ENCODE measurements at places on chromosomes 3 and 15.

DNA sequence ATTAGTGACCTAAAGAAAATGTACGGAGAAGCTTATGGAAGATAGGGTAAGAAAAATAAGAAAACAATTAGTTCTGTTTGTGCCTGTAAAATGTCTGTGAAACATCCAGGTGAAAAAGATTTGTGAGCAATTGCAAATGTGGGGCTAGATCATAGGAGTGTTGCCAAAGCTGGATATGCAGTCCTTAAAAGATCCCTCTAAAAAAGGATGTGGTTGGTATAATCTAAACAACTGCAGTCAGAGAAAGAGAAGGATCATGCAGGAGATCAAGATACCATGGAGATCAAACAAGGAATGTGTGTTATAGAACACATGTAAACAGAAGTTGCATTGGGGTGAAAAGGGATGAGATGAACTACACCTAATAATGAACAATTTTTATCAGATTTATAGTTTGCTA lies 116.8 kb downstream of the ALCAM start:
- no peak for DNase-seq

GRCh38 chr3:108887777-108888176 lies 65.2 kb downstream of the TRAT1 start:
- no peak for DNase-seq

- peak; percentile 66 for DNase-seq
Measured at GRCh38 chr15:56243163-56244037, at the start of gene RFX7. RFX7 (minus strand) TSS chr15:56243879; CDS start chr15:56243285, 594 bp downstream.

DNA sequence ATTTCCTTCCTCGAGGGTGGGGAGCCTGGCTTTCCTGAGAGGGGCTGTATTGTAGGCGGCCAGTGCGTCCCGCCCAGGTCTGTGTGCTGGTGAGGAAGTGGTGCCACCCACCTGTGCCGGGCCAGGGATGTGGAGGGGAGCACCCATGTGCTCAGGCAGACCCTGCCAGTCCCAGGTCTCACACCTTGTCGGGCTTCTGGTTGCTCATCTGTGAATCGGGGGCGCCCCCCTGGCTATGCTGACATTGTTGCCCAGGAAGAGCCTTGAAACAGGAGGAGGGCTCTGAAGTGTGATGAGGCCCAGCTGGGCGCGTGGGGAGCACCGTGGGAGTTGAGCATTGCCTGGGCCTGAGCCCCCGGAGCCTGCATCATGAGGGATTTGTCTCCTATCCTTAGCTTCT lies 4.8 kb downstream of the FBLN2 start:
- DNase-seq: no peak

DNA sequence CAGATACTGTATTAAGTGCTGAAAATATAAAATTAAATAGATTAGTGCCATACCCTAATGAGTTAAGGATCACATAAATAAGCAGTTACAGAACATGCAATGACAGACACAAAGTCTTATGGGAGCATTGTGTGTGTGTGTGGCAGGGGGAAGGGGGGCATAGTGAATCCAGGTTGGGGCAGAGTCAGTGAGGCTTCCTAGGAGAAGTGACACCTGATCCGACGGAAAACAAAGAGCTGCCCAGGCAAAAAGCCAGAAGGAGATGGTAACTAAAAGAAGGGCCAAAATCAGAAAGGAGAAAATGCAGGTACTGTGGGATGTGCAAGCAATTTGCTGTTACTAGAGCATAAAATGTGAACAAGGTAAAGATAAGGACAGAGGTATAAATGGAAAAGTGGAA lies 80.1 kb upstream of the CHRM5 start:
- DNase-seq: no peak

GRCh38 chr15:48388016-48388851 lies 57.0 kb downstream of the DUT start:
- DNase-seq: no peak

GRCh38 chr3:152335273-152335672 lies 66.5 kb downstream of the MBNL1 start:
- DNase-seq: no peak

DNA sequence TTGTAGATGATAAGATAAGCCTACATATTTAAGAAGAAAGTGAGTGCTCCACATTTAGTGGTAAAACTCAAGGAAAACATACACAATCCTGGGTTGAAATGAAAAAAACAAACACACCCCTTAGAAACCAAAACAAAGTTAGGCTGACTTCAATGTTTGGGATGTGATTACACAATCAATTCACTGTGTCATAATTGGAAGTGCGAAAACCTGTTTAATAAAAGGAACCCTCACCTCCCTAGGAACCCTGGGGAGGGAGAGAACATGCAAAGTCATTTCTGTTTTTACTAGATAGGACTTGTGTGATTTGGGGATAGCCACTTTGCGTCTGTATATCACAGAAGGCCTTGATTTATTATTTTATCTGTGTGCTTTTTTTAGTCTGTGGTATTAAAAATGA lies 275.0 kb downstream of the NFKBIZ start:
- DNase-seq: no peak

- DNase-seq: no peak
Measured at GRCh38 chr15:95259965-95260364, 1028.6 kb downstream of the MCTP2 start.

GRCh38 chr15:95132774-95133173 lies 901.4 kb downstream of the MCTP2 start:
- DNase-seq: no peak

DNA sequence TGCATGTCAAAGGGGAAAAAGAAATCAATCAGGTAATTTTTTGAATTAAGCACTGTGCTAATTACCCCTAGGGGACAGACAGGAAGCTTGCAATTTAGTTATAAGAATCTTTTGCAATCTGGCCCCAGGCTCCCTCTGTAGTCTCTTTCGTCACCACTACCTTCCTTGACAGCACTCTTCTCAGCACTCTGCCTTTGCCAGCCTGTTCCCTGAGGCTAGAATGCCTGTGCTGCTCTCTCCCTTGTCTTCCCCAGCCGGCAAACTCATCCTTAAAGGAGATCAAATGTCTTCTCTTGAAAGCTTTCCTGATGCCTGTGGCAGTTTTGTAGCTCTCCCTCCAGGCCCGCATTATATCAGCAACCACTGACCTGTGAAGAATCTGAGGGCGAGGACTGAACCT lies 32.4 kb upstream of the PRTG start:
- no peak for DNase-seq

DNA sequence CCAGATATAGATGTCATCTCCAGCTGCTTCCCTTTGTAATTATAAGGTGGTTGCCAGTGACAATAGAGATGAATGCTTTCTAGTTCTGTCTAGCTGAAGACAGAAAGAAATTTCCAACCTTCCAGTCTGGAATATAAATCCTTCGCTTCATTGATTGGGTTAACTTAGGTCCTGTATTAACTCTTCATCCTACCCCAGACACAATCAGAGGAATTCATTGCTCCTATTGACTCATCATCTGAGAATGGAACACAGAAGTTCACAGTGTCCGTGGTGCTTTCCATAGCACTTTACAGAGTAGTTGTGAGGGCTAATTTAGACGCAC lies 241.4 kb downstream of the NFKBIZ start:
- DNase-seq: no peak

DNA sequence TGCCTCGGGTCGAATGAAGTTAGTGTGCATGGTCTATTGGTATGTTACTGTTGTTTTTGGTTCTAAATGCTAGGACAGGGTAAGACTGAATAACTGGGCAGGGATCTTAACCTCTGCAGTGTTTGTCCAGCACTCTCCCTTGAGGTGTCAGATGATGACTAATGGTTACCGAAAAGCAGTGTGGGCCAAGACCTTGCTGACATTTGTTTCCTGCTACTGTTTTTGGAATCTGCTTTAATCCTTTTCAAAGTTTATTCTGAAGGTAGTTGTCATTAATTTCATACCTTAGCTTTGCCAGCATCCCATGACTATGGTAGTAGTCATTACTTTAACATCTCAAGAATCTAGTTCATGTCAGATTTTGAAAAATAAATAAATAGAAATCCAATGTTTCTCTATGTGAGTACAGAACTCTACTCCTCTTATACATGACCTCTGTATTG lies 117.0 kb downstream of the P3H2 start:
- DNase-seq: no peak

DNA sequence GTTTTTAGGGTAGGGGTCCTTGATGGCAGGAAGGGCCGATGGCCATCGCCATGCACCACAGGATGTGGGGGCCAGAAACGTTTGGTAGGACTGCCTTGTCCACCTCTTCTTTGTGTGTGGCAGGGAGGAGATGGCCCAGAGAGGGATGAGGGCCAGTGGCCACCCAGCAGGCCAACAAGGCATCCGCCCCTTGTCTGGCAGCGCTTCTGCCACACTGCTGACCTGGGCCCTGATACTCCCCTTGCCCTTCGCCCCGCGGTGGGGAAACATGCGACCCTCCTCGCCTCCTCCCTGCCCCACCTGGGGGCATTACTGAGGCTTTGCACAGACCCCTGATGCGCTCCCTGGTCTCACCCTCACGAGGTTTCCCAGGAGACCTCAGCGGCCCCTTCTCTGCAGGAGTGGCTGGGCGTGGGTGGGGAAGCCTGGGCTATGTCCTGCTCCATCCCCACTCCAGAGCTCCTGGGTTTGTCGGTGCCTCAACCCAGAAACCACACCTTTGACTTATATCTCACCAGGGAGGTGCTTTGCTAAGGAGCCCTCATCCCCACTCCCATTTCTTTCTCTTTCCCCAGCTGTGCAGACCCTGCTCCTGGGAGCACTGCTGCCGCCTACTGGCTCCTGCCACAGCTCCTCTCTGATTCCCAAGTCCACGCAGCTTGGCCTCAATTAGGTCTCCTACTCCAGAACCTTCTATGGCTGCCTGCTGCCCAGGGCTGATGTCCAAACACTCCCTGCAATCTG lies 38.7 kb downstream of the FEM1B start:
- DNase-seq: no peak

DNA sequence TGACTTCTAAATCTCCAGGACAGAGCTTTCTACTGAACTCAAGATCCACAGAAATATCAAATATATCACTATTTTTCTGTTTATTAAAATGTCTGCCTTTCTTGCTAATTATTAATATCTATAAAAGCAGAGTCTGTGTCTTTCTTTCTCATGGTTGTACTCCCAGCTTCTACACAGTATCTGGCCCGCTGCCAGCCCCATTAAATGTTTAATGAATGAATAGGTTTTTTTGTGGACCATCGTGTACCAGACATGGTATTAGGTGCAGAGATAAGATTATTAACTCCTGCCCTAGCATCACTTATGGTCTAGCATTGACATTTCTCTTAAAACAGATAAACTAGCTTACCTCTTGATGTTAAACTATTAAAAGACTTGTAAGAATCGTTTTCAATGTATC lies 111.4 kb upstream of the RBMS3 start:
- no peak for DNase-seq

DNA sequence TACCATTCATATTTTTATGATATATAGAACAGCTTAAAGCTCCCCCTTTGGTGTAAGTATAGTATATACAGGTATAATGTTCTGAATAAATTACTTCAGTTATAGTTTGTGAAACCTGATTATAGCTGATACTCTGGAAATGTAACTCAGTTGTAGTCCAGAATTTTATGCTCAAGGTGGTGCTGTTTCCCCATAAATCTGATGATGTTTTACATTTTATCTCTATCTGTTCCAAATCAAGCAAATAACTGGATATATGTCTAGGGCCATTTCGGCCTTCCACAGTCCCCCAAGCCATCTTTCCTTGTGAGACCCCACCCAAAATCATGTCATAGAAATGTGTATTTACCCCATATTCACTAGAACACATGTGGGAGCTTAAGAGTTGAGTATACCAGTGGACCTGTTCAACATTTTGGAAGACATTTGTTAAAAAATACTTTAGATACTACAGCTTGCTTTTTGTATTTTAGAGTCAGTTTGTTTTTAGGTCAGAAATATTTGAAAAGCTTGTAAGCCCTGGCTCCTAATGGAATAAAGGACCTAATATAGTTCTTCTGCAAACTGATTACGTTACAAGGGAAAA lies 107.1 kb downstream of the ATG7 start:
- no peak for DNase-seq

- DNase-seq: no peak
Measured at GRCh38 chr15:67880651-67881182, 40.9 kb upstream of the RNU6-1 start.

GRCh38 chr3:71011565-71012287 lies 571.8 kb downstream of the FOXP1 start:
- DNase-seq: no peak

- no peak for DNase-seq
Measured at GRCh38 chr3:100141586-100141985, 27.3 kb upstream of the FILIP1L start.

DNA sequence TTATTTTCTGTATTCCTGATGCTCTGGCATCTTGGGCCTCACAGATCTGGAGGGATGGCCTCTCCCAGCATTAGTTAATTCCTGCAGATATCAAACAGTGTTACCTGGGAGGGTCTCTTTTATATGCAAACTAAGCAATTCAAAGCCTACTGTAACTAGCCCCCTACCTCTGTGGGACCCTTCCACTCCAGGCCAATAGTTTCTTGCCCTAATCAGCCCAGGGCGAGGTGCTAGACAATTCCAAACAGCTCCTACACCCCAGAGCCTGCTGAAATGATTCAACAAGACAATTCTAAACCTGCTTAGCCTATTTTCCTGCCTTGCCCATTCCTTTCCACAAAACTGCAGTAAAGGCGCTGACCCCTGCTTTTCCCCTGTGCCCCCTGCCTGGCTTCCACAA lies 106.6 kb upstream of the IGSF10 start:
- no peak for DNase-seq

DNA sequence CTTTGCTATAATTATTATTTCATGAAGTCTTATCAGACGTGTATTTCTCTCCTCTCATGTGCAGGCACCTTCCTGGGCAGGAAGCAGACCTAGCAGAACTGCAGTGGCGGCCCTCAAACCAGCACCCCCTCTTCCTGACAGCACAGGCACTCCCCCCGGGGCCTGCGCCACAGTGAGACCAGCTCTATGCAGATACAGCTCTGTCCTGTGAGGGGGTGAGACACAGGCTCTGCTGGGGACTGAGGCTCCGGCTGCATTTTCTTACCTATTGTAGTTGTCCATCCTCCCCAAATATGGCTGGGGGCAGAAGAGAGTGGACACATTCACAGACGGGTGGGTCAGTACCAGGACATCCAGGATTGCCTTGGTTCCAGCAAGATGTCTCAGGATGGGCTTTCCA lies 5.0 kb downstream of the CISH start:
- DNase-seq: no peak

DNA sequence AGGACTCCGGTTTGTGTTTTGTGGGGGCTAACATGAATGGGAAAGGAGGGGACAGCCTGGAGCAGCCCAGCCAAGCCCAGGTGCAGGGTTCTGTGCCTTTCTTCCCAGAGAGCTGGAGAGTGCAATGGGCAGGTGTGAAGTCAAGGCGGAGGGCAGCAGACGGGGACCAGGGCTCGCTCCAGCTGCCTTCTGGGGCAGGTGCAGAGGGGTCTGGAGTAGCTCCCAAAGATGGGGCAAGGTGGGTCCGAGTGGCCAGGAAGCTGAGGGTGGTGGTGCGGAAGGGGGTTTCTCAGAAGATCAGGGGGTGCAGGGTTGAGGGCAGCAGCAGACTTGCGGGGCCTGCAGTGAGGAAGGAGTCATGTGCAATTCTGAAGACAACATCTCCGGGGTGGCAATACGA lies 158.9 kb downstream of the NSMCE3 start:
- no peak for DNase-seq

- DNase-seq: no peak
Measured at GRCh38 chr15:78880242-78880533, 7.5 kb downstream of the MORF4L1 start.

- no peak for DNase-seq
Measured at GRCh38 chr15:99275525-99276128, 24.3 kb downstream of the LRRC28 start.

Data from activated T-cell treated with anti-CD3 and anti-CD28 coated beads for 1 hour (primary cell).